ENCODE measurements at places on chromosomes 2 and 18.

GRCh38 chr2:8800821-8801220, 36.6 kb downstream of the KIDINS220 start:
- no peak for DNase-seq

DNA sequence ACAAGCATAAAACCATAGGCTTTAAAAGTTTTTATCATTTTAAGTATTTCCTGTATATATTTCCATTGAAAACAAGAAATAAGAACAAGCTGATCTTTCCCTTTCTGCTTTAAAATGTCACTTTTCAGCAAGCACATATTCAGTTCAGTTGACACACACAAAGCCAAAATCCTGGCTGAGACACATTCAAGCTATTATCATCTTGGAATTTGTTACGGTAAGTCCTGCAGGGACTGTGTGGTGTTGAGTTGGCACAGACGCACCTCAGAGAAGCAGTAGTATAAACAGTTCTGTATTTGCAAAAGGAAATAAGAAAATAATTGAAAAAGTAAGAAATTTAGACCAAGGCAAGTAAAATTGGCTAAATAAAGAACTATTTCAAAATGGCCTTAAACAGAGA, 10.4 kb upstream of the DAW1 start:
- DNase-seq = no peak

DNA sequence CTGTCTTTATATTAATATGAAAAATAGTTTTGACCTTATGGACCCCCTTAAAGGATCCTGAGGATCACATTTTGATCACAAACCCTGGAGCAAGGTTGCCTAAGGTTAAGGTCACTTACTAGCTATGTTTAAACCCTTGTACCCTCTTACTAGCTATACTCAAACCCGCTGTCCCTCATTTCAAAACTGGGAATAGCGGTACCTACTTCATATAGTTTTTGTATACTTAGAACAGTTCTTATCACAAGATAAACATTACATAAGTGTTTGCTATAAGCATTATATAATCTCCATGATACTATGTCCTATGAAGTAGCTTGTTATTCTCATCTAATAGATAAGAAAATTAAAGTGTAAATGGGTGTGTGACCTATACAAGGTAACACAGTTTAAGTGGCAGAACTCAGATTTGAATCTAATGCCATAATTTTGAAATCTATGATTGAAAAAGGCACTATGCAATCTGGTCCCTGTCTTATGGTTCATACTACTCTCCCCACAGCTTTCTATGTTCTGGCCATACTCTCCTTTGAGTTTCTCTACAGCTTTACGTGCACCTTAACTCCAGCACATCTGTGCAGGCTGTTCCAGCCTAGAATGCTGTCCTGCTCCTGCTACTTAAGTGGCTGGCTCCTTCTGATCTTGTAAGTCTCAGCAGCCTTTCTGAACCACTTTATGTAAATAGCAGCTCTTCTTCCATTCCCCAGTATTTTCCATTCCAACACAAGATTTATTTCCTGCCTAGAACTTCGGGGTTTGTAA, 30.4 kb downstream of the HYCC2 start:
- DNase-seq = no peak

DNA sequence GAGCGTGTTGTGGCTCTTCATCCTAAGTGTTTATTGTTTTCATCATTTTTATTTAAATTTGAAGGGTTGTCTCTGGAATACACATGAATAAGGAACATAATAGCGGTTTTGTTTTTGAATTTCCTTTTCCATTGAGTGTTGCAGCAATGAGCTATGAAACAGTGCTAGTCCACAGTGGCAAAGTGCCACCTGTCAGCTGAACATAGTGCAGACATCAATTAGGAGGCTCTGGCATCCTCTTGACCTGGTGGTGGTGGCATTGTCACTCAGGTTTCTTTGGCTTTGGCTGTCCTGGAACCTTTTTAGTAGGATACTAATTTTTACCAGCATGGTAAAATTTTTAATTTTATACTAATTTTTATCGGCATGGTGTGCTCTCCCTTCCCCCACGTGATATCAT, 63.2 kb downstream of the UGGT1 start:
- DNase-seq = no peak

DNA sequence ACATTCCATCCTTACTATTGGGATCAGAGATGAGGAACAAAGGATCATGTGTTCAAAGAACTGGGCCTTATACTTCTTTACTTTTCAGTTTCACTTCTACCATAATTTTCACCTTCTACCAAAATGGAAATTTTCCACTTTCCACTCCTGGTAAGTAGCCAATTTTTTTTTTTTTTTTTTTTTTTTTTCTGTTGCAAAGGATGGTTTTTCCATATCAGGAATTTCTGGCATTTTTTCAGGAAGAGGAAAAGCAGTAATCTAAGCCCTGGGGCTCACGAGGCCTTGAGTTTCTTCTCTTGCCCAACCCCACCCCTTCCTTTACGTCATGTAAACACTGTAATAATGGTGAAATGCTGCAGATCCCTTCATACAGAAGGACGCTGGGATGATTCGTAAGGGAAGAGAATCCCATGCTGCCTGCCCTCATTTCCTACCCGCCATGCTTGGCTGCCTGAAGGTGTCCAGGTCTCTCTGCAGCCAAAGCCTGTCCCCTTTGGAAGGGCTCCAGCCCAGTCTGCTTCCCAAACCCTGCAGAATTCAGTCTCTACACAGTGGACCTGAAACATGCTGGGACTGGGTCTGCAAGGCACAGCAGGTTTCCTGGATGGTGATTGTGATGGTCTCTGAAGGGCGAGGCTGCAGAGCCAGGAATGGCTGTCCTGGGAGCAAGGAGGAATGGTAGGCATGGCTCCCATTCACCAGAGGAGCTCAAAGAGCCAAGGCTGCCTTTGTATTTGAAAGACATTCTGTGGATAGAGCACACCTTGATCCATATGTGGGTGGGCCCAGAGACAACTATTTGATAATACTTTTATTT, 57.0 kb downstream of the EFR3B start:
- no peak for DNase-seq

DNA sequence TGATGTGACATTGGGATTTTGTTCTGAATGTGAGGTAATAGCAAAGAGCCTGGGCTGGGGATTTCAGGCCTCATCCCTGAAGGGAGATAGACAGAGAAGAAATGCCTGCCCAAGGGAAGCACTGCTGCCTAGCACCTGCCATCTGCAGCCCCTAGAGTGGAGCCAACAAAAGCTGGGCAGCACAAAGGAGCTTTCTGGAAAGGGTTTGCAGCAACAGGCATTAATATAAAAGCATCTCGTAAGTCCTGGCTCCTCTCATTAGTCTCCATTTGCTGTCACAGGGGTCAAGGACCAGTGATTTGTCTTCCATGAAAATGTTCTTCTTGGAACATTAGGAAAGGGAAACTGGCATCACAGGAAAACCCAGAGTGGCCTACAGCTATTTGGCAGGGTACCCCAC, 157.2 kb upstream of the SLC14A2 start:
- DNase-seq = no peak

DNA sequence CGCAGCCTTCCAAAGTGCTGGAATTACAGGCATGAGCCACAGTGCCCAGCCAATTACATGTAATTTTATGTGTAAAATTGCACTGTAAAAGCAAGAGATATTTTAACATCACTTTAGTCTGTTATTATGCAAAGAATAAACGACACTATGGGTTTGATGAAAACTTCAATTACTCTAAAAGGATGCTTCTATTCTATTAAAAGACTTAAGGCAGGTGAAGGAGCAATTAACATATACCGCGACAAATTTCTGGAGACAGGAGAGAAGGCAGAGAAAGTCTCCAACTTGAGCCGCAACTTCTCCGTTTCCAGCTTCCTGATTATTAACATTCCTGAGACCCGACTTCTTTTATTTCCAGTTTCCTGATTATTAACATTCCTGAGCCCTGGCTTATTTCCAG, 53.7 kb downstream of the FAM210A start:
- DNase-seq = no peak

- DNase-seq = no peak
These were observed 114.6 kb downstream of the VWA3B start for GRCh38 chr2:98201576-98201975.

- peak; percentile 10 for DNase-seq
These were observed 310.8 kb downstream of the ERBB4 start for GRCh38 chr2:212227755-212228154.

- no peak for DNase-seq
These were observed 27.4 kb upstream of the MRO start for GRCh38 chr18:50847192-50847591.

- no peak for DNase-seq
These were observed 150.6 kb downstream of the HRH4 start for GRCh38 chr18:24611075-24611474.

GRCh38 chr18:5759194-5759593, 136.1 kb downstream of the TMEM200C start:
- DNase-seq = no peak

- no peak for DNase-seq
These were observed 10.7 kb upstream of the DSG3 start for GRCh38 chr18:31436825-31437224.

DNA sequence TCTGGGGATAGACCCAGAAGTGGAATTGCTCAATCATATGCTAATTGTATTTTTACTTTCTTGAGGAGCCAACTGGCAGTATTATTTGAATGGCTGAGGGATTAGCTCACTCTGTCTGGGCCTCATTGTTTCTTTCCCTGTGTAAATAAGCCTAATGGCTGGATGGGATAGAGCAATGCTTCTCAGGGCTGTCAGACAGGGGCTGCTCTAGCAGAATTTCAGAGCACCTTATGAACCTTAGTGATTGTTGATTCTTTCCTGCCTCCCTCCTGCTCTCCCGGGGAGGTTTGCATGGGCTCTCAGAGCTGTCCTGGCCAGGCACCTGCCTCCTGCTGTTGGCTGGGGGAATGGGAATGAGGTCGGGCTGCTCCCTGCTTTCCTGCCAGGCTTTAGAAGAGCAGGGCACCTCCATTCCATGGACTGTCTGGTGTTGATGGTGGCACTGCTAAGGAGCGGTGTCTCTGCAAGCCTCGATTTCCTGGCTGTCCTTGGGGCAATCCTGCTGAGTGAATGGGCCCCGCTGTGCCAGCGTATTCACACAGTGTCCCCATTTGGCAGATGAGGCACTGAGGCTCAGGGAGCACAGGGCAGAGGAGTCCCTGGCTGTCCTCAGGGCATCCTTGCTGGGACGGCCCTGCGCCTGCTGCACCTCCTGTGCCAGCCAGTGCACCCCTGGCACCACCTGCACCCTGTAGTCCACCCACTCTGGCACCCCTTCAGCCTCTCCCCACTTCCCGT, 468.2 kb upstream of the HS6ST1 start:
- DNase-seq = no peak

DNA sequence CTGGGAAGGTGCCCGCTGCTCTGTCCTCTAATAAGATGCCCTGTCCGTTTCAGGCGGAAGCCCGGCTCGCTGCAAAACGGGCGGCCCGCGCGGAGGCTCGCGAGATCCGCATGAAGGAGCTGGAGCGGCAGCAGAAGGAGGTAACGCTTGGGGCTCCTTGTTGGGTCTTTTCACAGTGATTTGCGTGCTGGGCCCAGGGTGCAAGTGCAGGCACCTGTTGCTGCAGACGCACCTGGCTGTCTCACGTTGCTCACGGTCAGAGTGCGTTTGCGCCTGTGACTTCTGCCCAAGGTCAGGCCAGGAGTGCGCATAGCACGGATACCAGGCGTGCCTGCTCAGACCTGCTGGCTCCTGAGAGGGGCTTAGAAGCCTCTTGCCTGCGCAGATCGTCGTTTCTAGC, 81.1 kb downstream of the LRRFIP1 start:
- DNase-seq = no peak

GRCh38 chr2:69300650-69301049, 86.4 kb downstream of the GFPT1 start:
- DNase-seq = peak; percentile 60

GRCh38 chr18:28584731-28585130, 407.8 kb upstream of the CDH2 start:
- no peak for DNase-seq

DNA sequence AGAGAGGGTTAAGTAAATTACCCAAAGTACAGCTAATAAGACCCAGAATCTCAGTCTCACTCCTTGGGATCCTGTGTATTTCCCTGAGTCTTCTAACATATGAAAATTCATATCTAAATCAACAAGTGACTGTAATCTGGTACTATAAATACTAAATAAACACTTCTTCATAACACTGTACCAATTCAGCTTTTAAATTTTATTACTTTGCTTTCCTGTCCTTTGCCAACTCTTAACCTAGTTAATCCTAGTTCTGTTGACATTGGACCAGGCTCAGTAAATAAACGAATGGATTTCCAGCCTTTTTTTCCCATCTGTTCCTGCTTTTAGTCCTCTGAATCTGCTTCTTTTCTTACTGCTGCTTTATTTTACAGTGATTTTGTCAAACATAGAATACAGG, 13.8 kb downstream of the MRPL35 start:
- no peak for DNase-seq

DNA sequence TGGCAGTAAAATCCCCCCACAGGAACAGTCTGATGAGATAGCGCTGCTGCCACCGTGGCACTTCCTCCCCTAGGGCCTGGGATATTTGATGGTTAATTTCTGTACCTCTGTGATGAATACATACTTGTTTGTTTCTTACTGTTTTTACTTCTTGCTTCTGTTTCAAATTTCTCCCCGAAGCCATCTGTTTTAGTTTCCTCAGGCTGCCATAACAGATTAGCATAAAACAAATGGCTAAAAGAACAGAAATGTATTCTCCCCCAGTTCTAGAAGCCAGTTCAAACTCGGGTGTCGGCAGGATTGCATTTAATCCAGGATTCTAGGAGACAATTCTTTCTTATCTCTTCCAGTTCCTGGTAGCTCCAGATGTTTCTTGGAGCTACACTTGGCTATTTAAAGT, 435.9 kb downstream of the DSEL start:
- DNase-seq = no peak

DNA sequence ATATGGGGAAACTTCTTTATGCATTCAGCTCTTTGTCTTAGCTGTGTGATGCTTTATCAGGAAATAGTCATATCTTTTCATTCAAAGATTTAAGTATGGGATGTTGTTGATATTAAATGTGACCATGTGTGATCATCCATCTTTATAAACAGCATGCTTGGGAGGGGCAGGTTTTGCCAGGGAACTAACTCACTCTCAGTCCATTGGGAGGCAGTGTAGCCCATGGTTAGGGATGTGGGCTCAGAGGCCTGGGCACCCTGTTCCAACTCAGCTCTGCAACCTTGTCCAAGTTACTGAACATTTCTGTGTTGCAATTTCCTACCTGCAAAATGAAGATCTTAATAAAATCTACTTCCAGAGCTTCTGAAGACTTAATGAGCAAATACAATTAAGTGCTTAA, 92.0 kb upstream of the BCL2L11 start:
- DNase-seq = peak; percentile 72
